Astrocyte of the cerebellum (primary cell): ENCODE measurements at places on chromosomes 2 and 18.

GRCh38 chr2:186493564-186494085 is 7.6 kb downstream of the ZC3H15 start:
- DNase-seq: no peak

DNA sequence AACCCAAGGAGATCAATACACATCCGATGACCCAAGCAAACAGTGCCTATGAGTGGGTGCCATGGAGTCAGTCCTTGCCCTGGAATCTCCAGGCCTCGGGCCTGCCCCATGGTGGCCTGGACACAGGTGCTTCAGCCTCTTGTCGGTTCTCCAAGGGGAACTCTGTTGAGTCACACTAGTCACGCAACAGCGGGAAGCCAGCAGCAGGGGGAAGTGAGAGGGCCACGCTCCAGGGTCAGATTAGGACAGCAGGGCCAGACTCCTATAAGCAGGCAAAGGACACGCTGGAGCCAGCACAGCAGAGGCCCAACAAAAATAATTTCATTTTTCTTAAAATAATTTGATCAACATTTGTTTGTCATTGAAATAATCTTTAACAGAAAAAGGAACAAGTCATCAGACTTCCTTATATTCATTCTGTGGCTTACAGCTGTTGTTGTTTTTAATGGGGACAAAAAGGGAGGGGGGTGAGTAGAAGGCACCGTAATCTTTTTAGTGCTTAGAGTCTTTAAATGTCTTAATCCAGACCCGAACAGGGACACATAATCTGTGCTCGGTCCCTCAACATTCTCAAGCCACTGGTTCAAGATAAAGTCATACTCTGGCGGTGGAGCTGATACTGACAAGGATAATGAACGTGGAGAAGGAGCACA is 16.4 kb upstream of the ARMC9 start:
- DNase-seq: no peak

DNA sequence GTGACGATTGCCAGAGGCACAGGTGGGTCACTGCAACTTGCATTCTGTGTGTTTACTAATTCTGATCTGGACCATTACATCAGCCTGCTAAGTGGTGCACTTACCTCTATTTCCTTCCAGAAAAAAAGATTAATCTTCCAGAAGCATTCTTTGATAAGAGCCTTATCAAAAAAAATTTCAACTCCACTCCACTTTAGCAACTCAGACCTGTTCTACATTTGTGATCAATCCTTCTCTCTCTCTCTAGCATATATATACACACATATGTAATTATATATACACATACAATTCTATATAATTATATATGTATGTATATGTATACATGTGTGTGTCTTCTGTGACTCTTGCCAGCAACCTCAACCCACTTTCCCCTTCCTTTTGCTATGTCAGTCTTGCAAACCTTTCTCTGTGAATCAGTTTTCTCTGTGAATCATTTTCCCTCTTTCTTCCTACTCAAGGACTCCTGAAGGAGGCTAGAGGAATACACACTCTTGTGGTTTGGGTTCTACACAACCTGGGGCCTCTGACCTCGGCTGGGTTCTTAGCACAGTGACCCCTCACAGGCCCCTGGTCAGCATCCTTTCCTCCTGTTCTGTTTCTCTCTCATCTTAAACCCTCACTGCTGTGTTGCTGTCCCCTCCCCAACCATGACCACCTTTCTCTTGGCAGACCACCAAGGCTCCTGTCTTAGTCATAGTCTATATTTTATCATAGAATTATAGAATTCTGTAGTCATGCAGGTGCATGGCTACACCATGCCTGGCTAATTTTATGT is 130.4 kb upstream of the PELI1 start:
- DNase-seq: no peak

- DNase-seq: no peak
Measured at GRCh38 chr2:26911911-26912861, 58.3 kb upstream of the MAPRE3 start.

DNA sequence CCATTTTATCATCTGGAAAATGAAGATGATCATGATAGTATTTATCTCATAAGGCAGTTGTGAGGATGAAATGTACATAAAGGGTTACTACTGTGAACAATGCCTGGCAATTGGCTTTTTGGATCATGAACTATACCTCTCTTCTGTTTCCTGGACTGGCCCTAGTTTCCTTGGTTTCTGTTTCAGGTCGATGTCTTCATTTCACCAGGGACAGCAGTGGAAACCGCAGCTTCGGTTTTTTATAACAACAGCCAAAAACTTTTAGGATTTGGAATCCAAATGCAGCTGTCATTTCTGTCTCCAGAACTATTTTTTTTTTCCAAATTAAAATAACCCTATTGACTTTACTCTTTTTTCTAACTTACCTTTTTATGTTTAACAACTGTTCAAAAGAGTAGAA is 425.1 kb downstream of the RND3 start:
- no peak for DNase-seq

DNA sequence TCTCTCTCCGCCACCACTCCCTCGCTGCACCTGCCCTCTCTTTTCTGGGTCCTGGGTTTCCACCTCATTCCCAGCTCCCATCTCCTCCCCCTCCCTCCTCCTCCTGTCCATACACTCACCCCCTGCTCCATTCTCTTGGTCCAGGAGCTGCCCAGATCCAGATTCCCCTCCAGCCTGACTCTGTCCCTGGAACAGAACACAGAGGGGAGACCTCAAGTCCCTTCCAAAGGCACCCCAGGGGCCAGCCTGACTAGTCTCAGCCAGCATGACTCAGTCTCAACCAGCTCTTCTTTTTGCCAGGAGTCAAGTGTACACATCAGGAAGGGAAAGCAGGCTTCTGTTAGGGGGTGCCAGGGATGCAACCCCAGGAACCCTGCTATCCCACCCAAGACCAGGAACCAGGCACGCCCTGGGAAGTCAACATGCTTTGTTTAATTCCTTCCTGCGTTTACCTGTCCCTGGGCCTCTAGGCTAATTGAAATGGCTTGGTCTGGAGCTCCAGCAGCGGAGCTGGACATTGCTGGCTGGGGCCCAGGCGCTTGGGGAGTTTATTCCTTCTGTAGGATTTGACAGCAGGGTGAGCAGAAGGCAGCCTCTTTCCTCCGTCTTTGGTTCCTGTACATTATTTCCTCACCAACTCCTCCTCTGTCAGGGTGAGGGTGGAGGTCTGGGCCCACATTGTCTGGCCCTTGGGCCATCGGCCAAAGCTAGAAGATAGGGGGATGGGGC is 28.4 kb upstream of the SELENOI start:
- no peak for DNase-seq

DNA sequence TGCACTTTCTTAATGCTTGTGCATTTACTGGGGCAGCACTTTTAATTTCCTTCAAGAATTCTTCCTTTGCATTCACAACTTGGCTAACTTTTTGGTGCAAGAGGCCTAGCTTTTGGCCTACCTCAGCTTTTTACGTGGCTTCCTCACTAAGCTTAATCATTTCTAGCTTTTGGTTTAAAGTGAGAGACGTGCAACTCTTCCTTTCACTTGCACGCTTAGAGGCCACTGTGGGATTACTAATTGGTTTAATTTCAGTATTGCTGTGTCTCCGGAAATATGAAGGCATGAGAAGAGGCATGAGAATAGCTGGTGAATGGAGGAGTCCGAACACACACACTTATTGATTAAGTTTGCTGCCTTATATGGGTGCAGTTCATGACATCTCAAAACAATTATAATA is 354.1 kb downstream of the DLGAP1 start:
- no peak for DNase-seq

GRCh38 chr18:13076886-13077285 is 85.7 kb downstream of the CEP192 start:
- DNase-seq: no peak

GRCh38 chr2:125455110-125455509 is 1200.8 kb upstream of the GYPC start:
- no peak for DNase-seq

DNA sequence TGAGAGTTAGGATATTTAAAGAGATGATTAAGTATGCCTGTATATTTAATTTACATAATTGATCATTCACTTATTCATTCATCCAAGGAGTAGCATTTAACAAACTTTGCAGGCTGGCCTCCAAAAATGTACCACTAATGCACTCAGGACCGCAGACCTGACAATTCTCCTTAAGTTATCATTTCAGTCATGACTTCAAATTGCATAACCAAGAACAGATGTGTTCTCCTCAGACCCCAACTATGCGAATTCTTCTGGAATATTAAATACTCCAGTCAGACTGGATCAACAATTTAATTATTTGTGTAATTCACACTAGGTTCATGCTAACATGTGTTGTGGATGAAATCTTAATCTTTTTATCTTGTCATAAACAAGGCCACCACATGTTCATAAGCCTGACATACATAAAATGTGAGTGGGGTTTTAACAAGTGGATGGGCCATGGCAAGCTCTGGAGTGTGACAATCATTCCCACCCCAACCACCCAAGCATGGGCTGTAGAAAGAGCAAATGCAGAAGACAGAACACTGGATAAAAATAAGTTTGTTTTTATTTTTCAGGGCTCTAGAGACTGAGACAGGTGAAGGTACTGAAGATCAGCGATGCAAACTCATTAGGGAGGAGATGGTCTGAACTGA is 3.2 kb downstream of the REG1B start:
- DNase-seq: no peak

- no peak for DNase-seq
Measured at GRCh38 chr2:233402346-233402745, 48.1 kb downstream of the DGKD start.

- no peak for DNase-seq
Measured at GRCh38 chr2:77284353-77284752, 237.8 kb downstream of the LRRTM4 start.

DNA sequence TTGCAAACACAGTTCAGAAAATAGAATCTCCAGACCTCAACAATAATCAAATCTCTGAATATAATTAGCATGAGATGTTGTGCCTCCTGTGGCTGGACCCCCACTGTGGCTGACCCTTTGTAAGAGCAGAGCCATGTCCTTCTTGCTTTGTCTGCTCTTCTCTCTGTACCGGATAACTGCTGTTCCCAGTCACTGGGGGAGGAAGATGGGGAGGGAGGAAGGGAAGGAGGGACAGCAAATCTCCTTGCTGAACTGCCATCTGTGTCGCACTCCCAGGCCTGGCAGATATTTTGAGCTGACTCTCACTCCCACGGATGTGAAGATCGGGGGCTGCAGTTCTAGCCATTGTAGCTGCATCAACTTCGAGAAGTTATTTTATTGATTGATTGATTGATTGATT is 319.0 kb upstream of the CXCR4 start:
- DNase-seq: no peak

DNA sequence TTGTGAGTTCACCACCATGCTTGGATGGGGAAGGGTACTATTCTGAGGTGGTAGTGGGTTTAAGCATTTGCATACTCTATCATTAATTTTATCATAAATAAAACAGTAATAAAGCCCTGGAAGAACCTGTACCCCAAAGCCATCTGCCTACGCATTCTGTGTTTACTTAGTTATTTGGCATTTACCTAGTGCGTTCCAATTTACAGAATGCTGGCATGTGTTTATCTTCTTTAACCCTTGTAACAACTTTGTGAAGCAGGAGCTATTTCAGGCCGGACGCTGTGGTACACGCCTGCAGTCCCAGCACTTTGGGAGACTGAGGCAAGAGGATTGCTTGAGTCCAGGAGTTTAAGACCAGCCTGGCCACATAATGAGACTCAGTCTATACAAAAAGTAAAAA is 17.8 kb upstream of the ODC1 start:
- no peak for DNase-seq

DNA sequence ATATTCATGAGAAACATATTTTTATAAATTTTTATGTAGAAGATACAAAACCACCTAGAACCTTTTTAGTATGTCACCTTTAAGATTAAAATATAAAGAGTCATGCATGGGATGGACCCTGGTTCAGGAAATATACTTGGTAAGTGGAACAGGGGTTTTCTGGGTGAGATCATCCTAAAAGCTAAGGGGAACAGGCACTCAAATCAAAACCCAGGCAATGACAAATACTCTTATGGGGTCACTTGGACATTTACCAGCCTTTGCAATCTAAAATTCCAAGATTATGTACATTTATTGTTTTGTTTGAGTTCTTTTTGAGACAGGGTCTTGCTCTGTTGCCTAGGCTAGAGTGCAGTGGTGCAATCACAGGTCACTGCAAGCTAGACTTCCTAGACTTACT is 65.8 kb downstream of the SGPP2 start:
- DNase-seq: no peak

DNA sequence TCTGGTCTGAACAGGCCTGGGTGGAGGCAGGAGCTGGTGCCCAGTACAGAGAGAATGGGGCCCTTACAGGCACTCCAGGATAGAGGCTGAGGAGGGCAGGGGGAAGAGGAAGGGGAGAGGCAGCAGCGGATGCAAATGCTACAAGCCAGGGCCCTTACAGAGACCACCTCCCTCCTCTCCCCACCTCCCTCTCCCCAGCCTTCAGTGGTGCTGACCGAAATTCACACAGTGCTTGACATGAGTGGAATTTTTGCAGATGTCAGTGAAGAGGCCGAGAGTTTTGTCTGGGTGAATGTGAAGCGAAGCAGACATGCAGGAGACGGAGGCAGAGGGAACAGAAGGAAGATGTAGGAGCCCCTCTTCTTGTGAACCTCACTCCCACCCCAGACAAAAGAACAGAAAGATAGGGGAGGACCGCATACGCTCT is 31.9 kb downstream of the CIB4 start:
- DNase-seq: no peak

DNA sequence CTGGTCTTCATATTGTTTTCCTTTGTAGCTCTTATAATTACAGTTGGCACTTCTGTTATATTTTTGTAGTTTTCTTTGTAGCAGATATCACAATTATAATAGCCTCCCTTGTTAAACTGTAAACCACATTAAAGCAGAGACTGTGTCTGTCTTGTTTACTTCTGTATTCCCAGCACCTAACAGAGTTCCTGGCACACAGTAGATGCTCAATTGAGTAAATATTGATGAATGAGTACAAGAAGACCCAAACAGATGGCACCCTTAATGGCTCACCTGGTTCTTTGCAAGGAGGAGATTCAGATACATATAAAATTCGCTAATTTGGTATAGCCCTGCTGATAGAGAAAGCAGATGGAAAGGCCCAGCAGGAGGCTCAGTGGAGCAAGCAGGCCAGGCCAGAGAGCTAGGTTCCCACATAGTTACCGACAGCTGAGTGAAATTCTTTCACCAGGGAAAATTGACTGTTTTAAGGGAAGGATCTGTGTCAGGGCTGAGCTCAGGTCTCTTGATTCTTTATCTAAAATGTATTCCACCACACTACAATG is 120.1 kb downstream of the NUP35 start:
- no peak for DNase-seq

DNA sequence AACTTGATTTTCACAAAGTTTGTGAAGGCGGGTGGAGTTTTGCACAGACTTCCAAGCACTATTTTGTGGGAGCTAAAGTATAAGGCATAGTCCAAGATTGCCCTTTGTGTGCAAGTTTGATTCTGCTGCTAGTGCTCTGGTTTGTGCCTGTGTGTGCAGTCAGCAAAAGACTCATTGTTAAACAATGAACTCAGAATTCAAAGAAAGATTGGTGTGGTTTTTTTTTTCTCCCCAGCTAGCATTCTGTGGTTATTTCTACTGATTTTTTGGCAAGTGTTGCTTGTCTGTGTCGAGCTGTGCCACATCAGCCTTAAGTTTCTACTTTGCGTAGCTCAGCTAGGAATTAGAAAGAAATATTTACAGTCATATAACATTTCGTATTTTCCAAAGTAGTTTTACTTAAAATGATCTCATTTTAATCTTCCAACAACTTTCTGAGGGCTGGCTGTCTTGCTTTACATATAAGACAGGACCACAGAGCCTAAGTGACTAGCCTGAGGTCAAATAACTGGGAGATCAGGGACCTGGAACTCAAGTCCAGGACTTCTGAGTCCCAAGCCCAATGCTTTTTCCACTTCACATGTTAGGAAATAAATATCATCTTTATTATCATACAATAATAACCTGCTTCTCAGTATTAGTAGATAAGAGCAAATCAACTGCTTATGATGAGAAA is 69.8 kb downstream of the BABAM2 start:
- peak; percentile 91 for DNase-seq
